ENCODE measurements at places on chromosomes 13 and 19. TPM values are rescaled to one million over a fixed set of nuclear protein-coding genes. Genes with fewer than 3 reads are reported as not detected.

DNA sequence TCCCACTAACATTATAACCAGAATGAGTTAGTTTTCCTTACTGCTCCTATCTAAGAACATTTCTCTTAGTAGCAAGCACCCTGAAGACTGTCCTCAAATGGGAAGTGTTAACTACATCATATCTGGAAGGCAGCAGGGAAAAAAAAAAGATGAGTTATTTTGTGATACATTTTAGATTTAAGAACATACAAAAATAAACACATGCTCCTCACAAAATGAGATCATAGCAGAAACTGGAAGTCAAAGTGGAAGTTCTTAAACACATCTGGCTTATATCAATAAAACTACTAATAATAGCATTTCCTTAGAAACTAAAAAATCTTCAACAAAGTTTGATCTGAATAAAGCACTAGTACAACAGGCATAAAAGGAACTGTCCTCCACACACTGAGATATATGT, 70.4 kb downstream of the SLITRK6 start:
- H3K36me3 ChIP-seq = peaks cover 2% of the 10 kb centered on the region
- DNase-seq = no peak
- peaks cover 15% of the 10 kb centered on the region for H3K4me1 ChIP-seq
- H3K27me3 ChIP-seq = no peaks in the 10 kb centered on the region

DNA sequence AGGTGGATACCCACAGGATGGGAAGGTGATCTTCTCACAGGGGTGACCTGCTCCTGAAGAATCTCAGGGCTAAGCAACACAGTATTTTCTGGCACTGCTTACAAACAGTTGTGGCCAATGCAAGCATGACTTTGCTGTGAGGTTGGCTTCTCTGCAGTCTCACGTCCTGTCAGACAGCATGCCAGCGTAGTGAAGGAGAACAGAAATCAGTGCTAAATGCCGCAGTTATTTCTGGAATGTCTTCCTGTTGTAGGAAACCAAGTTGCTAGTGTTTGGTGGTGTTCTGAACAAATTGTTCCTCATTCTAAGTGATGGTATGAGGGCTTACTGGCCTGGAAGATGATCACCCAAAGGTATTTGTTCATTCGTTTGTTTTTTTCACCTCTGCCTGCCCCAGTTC, 320.1 kb downstream of the MTUS2 start:
- H3K36me3 ChIP-seq = no peaks in the 10 kb centered on the region
- H3K4me1 ChIP-seq = no peaks in the 10 kb centered on the region
- H3K4me3 ChIP-seq = no peak overlapping the region
- H3K27me3 ChIP-seq = no peaks in the 10 kb centered on the region

GRCh38 chr13:59480396-59481259, 683.1 kb downstream of the DIAPH3 start:
- peaks cover 16% of the 10 kb centered on the region for H3K4me1 ChIP-seq
- no peak overlapping the region for H3K27ac ChIP-seq
- no peaks in the 10 kb centered on the region for H3K27me3 ChIP-seq
- H3K4me3 ChIP-seq = no peak overlapping the region
- DNase-seq = no peak

GRCh38 chr13:30884543-30884942, 21.5 kb upstream of the MEDAG start:
- H3K36me3 ChIP-seq = peaks cover 1% of the 10 kb centered on the region
- H3K27me3 ChIP-seq = no peaks in the 10 kb centered on the region
- H3K27ac ChIP-seq = no peak overlapping the region
- peaks cover 31% of the 10 kb centered on the region for H3K4me1 ChIP-seq
- H3K4me3 ChIP-seq = no peak overlapping the region

GRCh38 chr19:56837492-56838023, 3.0 kb downstream of the PEG3 start:
- DNase-seq = no peak
- no peaks in the 10 kb centered on the region for H3K4me1 ChIP-seq
- no peak overlapping the region for H3K4me3 ChIP-seq
- H3K27me3 ChIP-seq = no peaks in the 10 kb centered on the region
- H3K36me3 ChIP-seq = peaks cover 4% of the 10 kb centered on the region
- no peak overlapping the region for H3K27ac ChIP-seq

DNA sequence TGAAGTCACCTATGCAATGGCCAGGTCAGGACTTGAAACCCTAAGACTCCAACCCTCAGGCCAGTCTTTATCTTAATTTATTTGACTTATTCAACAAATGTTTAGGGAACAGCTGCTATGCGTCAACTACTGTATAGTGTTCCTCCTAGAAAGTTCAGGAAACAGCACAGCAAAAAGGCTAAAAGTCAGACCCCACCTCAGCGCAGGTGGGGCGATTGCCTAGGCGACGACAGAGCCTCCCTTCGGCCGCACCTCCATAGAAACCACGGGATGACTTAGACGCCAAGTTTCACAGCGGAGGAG, 502 bp downstream of the VRK3 start:
- peaks cover 27% of the 10 kb centered on the region for H3K4me1 ChIP-seq
- H3K36me3 ChIP-seq = no peaks in the 10 kb centered on the region
- H3K27ac ChIP-seq = peak overlapping the region; percentile 100
- no peak for DNase-seq
- H3K4me3 ChIP-seq = peak overlapping the region; percentile 100

GRCh38 chr19:616062-616700, 17.2 kb downstream of the POLRMT start:
- H3K36me3 ChIP-seq = peaks cover 21% of the 10 kb centered on the region
- no peak overlapping the region for H3K27ac ChIP-seq
- no peak for DNase-seq
- no peaks in the 10 kb centered on the region for H3K27me3 ChIP-seq

- DNase-seq = no peak
- H3K27ac ChIP-seq = peak overlapping the region; percentile 29
- H3K4me1 ChIP-seq = peaks cover 21% of the 10 kb centered on the region
- H3K4me3 ChIP-seq = no peak overlapping the region
- peaks cover 31% of the 10 kb centered on the region for H3K36me3 ChIP-seq
These were observed 205.5 kb downstream of the NALCN start for GRCh38 chr13:101210774-101211173.

DNA sequence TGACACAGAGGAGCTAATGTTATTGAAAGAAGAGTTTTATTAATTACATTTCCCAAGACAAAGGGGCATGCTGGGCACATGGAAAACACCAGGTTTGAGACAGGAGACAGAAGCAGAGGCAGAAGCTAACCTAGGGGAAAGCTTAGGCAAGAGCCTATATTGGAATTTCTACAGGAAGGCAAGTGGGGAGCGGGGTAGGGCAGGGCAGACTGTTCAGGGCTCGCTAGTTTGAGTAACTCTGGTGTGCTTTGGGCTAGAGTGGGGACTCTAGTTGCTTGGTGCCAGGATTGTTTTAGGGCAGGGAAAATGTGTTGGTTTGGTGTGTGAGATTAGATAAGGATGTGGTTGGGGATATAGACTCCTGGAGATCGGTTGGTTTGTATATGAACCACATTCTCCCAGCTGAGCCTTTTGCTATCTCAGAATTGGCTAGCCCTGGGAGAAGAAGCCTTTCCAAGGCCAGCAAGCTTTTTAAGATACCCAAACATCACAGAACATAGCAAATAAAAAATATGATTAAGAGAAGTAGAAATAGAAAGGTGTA, 8.4 kb upstream of the UFM1 start:
- no peak for DNase-seq
- H3K36me3 ChIP-seq = no peaks in the 10 kb centered on the region
- no peaks in the 10 kb centered on the region for H3K27me3 ChIP-seq
- no peak overlapping the region for H3K27ac ChIP-seq

DNA sequence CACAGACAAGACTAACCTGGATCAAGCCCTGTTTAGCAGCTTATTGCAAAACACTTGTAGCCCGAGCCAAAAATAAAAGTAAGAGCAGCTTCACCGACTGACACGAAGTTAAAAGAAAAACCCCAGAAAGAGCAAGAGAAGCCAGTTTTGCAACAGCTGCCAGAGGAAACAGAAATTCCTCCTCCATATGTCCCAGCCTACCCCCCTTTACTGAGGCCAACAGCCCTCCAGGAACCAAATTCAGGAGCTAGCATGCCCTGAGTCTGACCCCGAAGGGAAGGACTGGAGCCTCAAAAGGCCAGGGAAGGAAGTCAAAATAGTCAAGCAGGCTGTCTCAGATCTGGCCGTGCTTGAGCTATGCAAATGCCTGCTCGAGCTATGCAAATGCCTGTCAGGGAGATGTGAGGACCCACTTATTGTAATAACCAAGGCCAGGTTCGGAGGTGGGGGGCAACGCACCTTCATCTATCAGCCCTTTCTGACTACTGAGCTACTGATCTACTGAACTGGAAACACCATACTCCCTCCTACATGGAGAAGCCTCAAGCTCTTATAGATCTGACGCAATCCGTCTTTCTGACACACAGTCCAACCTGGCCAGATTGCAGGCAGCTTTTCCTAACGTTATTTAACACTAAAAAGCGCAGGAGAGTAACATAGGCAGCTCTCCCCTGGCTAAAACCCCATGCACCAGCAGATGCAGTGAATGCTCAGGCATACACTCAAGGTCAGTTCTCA, 6.7 kb downstream of the SIGLEC11 start:
- no peaks in the 10 kb centered on the region for H3K36me3 ChIP-seq
- no peaks in the 10 kb centered on the region for H3K4me1 ChIP-seq
- no peak overlapping the region for H3K27ac ChIP-seq
- DNase-seq = no peak
- H3K27me3 ChIP-seq = peaks cover 20% of the 10 kb centered on the region

- no peak overlapping the region for H3K4me3 ChIP-seq
- peaks cover 33% of the 10 kb centered on the region for H3K4me1 ChIP-seq
- H3K27me3 ChIP-seq = no peaks in the 10 kb centered on the region
- H3K27ac ChIP-seq = no peak overlapping the region
- H3K36me3 ChIP-seq = peaks cover 4% of the 10 kb centered on the region
These were observed 4.5 kb downstream of the ADAT3 start for GRCh38 chr19:1909761-1910080.

- no peak overlapping the region for H3K4me3 ChIP-seq
- no peaks in the 10 kb centered on the region for H3K27me3 ChIP-seq
- DNase-seq = no peak
- peaks cover 13% of the 10 kb centered on the region for H3K36me3 ChIP-seq
- H3K27ac ChIP-seq = no peak overlapping the region
- H3K4me1 ChIP-seq = peaks cover 13% of the 10 kb centered on the region
These were observed 17.5 kb upstream of the TICAM1 start for GRCh38 chr19:4849019-4849418.

GRCh38 chr19:55590617-55591016, 8.7 kb downstream of the FIZ1 start:
- no peaks in the 10 kb centered on the region for H3K27me3 ChIP-seq
- no peak overlapping the region for H3K4me3 ChIP-seq
- peaks cover 17% of the 10 kb centered on the region for H3K4me1 ChIP-seq
- H3K36me3 ChIP-seq = peaks cover 19% of the 10 kb centered on the region
- no peak overlapping the region for H3K27ac ChIP-seq
- no peak for DNase-seq

DNA sequence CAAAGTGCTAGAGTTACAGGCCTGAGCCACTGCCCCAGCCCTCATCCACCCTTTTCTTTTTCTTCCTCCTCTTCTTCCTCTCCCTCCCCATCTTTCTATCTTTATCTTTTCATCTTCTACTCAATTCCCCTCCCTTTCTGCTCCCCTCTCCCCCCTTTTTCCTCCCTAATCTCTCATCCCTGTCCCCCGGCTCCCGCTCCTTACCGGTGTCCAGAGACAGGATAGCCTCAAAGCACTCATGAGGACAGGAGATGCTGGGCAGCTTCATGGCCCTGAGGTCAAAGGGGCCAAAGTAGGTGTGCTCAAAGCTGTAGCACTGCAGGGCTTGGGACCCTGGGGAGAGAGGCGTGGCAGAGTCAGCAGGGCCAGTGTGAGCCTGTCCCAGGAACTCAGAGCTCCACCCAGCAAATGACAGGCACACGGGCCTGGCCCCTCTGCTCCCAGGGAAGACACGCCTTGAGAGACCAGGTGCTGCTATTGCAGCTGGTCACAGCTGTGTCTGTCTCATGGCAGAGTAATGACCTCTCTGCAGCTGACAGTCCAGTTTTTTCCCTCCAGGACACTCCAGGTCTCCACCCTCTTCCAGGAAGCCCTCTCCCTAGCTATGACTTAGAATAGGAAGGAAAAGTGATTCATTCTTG, 2.6 kb downstream of the LYPD5 start:
- peak overlapping the region; percentile 74 for H3K4me3 ChIP-seq
- DNase-seq = no peak
- no peaks in the 10 kb centered on the region for H3K36me3 ChIP-seq
- H3K27me3 ChIP-seq = peaks cover 33% of the 10 kb centered on the region
- peaks cover 7% of the 10 kb centered on the region for H3K4me1 ChIP-seq
- H3K27ac ChIP-seq = no peak overlapping the region

- no peaks in the 10 kb centered on the region for H3K27me3 ChIP-seq
- DNase-seq = no peak
- no peak overlapping the region for H3K4me3 ChIP-seq
- no peak overlapping the region for H3K27ac ChIP-seq
These were observed 6.7 kb downstream of the PROSER3 start for GRCh38 chr19:35764432-35765315.

GRCh38 chr19:47430041-47430802, 10.9 kb upstream of the MEIS3 start:
- H3K27ac ChIP-seq = no peak overlapping the region
- peaks cover 8% of the 10 kb centered on the region for H3K4me1 ChIP-seq
- H3K4me3 ChIP-seq = peak overlapping the region; percentile 35
- H3K36me3 ChIP-seq = no peaks in the 10 kb centered on the region
- H3K27me3 ChIP-seq = no peaks in the 10 kb centered on the region
- DNase-seq = no peak

DNA sequence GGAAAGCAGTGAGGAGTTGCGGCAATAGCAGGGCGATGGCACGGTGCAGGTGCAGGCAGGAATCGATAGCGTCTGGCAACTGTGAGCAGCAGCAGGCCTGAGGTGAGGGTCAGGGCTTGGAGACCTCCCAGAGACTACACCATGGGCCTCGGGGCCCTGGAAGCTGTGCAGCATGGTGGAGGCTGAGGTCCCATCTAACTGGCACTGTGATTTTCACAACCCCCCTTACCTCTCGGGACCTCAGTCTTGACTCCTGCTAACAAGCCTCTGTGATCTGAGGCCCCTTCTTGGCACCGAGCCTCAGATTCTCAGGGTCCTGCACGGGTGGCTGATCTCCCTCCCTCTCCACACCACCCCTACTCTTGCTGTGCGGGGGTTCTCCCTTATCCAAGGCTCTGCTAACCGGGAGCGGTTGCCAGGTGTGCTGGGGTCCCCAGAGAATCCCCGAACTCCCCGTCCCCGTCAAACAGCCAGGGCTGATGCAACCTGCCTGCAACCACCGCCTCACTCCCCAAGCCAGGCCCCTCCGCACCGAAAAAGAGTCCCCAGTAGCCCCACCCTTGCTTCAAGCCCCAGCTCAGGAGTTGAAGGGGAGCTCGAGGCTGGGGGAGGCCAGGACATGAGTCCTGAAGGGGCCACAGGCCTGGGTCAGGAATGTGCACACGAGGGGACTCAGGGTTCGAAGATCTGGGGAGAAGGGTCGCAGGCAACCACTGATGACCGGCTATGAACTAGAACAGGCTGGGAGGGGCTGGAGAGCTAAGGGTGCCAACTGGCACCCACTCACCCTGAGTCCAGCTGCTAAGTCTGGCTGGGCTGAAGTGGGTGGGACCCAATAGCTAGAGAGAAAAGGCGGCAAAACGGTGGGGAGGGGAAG, 4.8 kb upstream of the ATF5 start:
- no peak overlapping the region for H3K27ac ChIP-seq
- H3K4me3 ChIP-seq = no peak overlapping the region
- peaks cover 18% of the 10 kb centered on the region for H3K36me3 ChIP-seq
- H3K27me3 ChIP-seq = no peaks in the 10 kb centered on the region
- peaks cover 19% of the 10 kb centered on the region for H3K4me1 ChIP-seq
- DNase-seq = no peak

GRCh38 chr19:1755467-1756171, 2.3 kb downstream of the ONECUT3 start:
- peaks cover 7% of the 10 kb centered on the region for H3K4me1 ChIP-seq
- no peak overlapping the region for H3K27ac ChIP-seq
- no peaks in the 10 kb centered on the region for H3K36me3 ChIP-seq
- no peak overlapping the region for H3K4me3 ChIP-seq
- no peak for DNase-seq
- peaks cover 62% of the 10 kb centered on the region for H3K27me3 ChIP-seq

Gene TMEM59L
- 5.9 TPM for total RNA-seq

Gene ZNF562
- 15.6 TPM for total RNA-seq

Gene IGFLR1
- 2.3 TPM for total RNA-seq
